ENCODE measurements at places on chromosomes 16 and 17.

DNA sequence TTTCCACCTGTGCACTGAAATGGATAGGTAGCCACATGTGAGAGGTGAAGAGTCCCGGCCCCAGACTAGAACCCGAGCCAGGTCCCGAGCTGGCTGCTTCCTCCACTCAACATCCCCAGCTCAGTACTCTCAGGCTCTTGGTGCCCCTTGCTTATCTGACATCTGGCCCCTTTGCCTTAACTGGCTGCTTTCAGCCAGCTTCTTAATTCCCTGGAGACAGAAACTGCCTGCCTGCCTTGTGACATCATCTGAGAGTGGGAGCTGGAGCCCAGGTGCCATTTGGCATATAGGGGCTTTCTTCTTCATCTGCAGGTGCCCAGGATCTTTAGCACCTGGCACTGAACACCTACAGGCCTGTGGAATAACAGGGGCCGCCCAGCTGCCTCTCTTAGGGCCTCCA is 8.9 kb downstream of the CHAD start:
- DNase-seq: no peak

GRCh38 chr17:17959520-17960361 is 12.5 kb downstream of the TOM1L2 start:
- no peak for DNase-seq

DNA sequence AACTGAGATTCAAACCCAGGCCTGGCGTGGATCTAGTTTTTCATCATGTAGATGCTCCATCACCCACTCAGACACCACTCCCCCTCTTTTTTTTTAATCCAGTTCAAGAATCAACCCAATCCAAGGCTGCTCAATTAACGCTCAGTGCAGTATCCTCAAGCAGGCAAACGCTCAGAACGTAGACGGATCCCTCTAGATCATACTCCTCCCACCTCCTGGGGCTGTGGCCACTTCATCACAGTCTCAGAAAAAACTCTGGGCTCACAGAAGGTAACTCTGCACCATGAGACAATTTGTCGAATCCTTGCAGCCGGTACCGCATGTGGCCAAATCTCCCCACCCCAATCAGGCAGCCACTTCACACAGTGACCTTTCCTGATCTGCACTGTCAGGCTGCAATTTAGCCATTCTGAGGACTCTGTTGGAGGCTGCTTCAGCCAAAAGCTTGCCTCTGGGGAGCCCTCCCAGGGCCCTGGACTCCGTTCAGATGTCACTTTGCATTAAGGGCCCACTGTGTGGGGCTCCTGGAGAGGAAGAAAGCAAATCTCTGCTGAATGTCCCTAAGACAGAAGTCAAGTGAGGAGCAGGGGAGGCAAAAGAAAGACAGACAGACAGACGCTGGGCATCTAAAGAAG is 183.5 kb downstream of the XYLT1 start:
- DNase-seq: no peak

- no peak for DNase-seq
Observed at GRCh38 chr16:88805340-88805715, 1.7 kb downstream of the CDT1 start.

DNA sequence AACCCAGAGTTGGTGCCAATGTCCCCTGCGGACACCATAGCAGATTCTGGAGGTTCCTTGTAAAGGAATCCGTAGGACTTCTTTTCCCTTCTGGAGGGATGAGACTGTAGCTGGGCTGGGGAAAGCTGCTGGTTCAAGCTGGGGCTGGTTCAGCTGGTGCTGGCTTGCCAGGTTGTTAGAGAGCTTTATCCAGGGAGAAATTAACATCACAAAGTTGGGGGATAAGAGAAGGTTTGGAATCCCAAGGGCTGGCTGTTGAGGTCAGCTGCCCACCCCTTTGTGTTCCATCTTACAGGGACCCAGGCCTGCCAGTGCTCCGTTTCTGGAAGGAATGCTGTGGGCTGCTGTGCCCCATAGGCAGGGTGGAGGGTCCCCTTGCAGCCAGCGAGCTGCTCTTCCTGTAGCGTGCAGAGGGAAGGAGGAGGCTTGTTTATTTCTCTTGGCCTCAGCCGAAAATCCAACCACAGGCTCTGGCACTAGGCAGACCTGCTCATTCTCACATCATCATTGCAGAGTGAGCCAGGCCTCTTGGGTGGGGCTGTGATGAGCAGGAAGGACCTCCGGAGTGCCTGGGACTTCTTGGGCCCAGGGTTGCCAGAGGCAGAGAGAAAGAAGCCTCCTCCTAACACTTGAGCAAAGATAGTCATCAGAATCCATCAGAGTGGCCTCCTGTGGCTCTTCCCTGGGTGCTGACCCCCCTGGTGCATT is 251.1 kb downstream of the SEC14L1 start:
- DNase-seq: no peak

DNA sequence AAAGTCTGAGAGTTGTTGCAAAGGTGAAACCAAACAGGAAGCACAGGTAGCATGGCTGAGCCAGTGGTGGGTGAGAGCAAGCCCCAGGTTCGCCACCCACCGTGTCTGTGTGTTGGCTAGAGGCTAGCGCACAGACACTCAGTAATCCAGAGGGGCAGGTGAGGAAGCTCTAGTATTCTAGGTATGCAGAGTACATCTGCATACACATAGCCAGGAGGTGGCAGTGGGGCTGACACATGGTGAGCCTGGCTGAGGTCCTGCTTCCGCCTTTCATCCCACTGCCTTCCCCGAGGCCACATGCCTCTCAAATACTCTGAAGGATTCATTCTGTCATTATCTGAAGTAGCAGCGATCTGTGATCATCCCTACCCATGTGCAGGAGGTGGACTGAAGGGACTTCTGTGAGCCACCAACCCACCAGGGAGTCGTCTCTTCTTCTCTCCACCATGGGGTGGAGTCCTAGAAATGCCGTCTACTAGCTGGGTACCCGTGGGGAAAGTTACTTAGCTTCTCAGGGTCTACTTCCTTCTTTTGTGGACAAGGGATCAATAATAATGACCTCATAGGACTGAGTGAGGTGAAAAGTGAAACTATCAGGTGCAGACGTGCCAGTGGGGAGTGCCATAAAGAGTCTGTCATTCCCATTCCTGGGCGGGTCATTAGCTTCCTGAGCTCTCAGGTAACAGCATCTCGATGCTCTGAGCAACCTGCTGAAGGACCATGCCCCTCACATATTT is 36.0 kb upstream of the ICAM2 start:
- DNase-seq: no peak

All from CD4-positive, alpha-beta T cell treated with Interferon gamma for 1 hour (primary cell).